Mesenteric fat pad (tissue), 1 donor: ENCODE measurements at places on chromosomes 7 and 10.
A peak's percentile ranks its signal among the peaks of the same experiment; 100 is the strongest.

DNA sequence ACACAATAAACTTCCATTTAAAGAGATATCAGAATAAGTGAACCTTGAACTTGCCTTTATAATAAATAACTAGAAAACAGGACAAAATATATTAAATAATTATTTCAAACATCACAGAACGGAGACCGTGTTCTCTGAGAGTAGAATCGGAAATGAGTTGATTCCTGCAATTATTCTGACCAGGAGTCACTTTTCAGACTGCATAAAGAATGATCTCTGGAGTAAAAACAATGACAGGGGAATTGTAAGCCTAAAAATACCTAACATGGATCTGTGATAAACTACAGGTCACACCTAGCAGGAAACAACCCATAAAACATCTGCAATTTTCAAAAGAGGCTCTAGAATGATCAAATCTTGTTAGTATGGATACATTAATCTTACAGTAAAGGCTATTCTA is 577.5 kb upstream of the SORCS1 start:
- no peak for DNase-seq

DNA sequence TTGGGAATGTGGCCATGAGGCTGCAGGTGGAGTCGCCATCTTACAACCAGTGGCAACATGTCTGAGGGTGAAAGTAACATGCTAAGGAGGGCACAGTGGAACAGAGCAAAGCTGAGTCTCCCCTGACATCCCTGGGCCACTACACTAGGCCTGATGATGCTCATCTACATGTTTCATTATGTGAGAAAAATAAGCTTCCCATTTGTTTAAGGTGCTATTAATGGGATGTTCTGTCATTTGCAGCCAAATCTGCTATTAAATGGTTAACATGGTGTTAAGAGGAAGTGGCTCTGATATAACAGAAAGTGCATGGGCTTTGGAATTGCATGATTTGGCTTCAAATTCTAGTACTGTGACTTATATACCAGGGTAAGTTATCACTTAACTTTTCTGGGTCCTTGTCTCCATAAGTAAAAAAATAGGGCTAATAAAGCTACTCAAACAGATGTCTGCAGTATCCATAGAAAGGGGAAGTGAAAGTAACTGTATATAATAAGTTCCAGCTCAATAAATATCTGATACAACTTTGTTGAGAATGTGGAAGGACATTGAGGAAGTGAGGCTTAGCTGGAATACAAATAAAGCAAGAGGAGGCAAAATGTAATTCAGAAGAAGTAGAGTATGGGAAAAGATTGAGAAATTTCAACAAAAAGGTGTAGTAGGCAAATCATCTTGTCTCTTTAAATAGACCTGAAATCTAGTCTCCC is 158.9 kb downstream of the RTKN2 start:
- no peak for DNase-seq

DNA sequence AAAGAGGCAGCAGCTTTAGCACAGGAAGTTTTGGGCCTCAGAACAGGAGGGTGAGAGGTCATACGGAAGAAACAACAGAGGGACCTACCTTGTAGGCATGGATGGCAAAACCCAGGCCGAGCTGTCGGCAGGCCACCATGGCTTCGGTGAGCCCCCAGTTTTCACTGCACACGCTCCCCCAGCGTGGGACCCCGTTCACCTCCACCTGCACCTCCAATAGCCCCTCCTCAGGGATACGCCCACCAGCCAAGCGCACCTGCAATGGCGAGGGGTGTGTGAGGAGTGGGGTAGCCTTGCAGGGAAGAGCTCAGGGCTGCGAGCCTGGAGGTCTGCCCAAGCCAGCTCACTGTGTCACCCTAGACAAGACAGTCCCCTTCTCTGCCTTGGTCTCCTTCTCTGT is 11.3 kb downstream of the LOXL4 start:
- no peak for DNase-seq

DNA sequence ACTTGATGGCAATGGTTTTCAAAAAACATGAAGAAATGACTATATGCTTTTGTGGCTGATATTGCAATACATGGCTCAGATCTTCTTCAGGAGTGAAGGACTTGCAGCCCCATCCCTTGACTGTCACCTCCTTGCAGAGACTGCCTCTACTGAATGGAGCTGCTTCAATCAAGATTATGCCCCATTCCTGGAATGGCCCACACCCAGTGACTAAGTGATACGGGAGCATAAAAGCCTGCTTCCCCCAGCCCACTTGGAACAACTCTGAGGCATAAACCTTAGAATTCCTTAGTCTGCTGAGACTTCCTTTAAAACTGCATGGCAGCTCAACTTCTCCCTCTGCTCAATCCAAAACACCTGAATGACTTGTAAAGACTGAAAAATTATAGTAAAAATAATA is 957.1 kb downstream of the SORCS3 start:
- no peak for DNase-seq

- no peak for DNase-seq
These were observed 144.9 kb downstream of the ELAPOR2 start for GRCh38 chr7:86914551-86914950.

DNA sequence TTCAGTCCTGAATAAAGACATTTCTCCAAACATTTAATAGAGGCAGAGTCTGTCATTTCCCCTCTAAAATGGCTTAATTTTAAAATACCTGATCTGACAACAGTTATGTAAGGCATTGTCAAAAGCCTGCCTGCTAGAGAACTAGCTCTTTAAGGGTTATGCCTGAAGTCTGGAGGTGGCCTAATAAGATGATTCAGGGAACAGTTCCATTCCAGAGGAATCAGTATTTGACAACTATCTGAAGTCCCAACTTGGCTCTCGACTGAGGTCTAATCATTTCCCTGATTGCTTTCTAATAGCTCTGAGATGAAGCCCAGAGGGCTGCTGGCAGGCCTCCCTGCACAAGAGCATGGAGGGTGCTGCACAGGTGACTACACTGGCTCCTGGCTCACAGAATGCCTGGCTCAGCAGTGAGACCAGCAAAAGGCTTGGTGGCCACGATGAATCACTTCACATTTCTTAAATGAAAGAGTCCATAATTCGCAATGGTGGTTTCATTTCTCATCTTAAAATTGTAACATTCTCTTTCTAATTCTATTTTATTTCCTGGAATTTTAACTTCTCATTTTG is 509.6 kb upstream of the POM121L12 start:
- DNase-seq: no peak

GRCh38 chr7:6221340-6222319 is 50.8 kb downstream of the CYTH3 start:
- no peak for DNase-seq

DNA sequence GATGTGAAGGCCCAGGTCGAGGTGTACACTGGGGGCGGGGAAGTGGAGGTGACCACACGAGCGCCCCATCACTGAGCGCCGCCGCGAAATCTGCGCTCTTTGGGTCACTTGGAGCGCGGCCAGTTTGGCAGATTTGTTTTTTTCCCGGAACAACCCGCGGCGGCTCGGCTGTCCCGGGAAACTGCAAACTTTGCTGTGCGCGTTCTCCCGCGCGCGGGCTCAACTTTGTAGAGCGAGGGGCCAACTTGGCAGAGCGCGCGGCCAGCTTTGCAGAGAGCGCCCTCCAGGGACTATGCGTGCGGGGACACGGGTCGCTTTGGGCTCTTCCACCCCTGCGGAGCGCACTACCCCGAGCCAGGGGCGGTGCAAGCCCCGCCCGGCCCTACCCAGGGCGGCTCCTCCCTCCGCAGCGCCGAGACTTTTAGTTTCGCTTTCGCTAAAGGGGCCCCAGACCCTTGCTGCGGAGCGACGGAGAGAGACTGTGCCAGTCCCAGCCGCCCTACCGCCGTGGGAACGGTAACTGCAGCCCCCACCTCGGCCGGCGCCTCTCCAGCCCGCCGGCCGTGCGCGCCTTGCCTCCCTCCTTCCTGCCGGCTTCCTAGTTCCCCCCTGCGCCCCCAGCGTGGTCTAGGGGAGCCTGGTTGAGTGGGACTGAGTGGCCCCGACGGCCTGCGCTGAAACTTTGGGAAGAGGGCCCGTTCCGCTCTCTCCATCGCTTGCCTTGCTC is at the start of gene CASP7:
TSS of gene CASP7 (plus strand) at position 450 of the 727 bp plus-strand sequence. CDS start 17,582 bp downstream, outside the sequence.
- peak; percentile 92 for DNase-seq

DNA sequence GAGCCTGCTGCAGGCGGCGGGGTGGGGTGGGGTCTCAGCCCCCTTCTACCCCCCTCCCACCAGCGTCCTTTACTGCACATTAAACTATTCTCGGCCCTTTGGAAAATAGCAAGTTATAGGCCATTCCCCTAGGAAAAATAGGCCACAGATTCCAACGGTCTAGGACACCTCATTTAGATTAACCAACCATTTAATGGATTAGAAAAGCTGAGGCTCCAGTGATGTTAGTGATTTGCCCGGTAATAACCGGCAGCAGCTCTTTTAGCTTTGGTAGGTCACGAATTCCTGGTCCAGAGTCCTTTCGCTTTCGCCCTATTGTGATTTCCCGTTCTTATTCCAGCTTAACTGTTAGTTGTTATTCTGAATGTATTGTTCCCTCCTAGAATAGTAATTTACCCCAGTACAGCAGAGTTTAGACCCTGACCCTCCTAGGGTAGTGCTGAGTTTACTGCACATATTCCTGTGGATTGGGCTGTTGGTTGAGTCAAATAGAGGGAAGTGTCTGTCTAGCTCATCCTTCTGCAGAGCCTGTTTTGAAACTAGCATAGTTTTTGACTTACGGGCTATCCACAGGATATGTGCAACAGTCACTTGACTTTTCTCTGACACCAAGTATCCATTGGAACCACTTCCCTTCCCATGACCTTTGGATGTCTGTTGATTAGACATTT is 754 bp downstream of the GSTO1 start:
- DNase-seq: no peak

- DNase-seq: no peak
These were observed 5.2 kb downstream of the CHN2 start for GRCh38 chr7:29199776-29200175.

DNA sequence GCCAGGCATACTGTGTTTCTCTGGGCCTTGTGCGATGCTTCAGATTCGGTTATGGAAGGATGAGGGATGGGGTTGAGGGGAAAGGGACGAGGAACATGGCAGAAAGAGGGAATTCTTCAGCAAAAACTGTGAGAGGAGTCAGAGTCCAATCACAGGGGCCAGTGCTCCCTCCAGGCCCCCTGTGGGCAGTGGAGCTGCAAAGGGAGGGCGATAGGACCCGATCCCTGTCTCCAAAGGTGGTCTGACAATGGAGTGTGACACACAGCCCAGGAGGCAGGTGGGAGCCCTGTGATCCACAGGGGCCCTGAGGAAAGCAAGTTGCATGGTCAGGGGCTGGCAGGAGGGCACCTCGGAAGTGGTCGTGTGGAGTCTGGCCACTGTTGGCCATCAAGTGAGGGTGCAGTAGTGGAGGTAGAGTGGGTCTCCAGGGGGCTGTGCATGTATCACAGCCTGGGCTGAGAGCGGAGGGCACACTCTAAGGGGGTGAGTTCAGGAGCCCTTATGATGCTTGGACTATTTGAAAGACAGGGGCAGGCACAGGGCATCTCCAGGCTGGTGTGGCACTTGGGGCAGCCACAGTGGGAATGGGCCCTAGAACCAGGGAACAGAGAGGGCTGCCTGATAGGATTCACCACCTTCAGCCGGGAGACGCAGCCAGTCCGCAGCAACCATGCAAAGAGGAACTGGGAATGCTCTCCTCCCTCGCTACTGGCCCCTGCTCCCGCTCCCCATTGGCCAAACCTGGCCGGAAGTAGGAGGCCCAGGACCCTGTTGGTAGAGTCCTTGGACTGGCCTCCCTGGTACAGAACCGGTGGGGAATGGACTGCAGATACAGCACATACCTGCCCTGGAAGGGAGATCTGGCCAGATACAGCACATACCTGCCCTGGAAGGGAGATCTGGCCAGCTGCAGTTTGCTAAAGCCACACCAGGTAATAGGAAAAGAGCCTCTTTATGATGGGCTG is 115.9 kb downstream of the ADCY1 start:
- peak; percentile 81 for DNase-seq

GRCh38 chr7:21916629-21917028 is 29.1 kb downstream of the CDCA7L start:
- DNase-seq: no peak

GRCh38 chr7:148156233-148156632 is 434.3 kb upstream of the C7orf33 start:
- no peak for DNase-seq

DNA sequence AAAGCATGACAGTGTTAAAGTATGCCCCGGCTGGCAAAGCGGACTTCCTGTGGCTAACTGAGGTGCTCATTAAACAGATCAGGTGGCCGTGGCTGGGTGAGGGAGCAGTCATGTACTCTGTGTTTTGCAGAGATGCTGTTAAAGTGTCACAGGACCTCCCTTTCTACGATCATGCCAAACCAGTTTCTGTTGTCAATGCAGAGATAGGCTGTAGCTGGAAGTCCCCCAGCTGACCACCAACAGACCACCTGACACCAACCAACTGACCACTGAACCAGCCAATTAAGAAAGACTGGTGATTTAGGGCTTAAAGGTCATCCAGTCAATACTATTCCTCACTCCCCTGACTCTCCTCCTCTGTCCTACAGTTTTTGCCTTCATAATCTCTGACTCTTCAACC is 431.1 kb upstream of the LRGUK start:
- DNase-seq: no peak

GRCh38 chr10:62744136-62744535 is 60.4 kb upstream of the ADO start:
- no peak for DNase-seq

- no peak for DNase-seq
These were observed 34.4 kb downstream of the ZC3HAV1 start for GRCh38 chr7:139075031-139075652.

DNA sequence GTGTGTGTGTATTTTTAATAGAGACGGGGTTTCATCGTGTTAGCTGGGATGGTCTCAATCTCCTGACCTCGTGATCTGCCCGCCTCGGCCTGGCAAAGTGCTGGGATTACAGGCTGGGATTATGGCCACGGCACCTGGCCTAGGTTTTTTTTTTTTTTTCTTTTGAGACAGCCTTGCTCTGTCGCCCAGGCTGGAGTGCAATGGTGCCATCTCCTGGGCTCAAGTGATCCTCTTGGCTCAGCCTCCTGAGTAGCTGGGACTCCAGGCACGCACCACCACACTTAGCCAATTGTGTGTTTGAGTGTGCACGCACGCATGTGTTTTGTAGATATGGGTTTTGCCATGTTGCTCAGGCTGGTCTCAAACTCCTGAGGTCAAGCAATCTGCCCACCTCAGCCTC is 629.8 kb downstream of the ETV1 start:
- no peak for DNase-seq

DNA sequence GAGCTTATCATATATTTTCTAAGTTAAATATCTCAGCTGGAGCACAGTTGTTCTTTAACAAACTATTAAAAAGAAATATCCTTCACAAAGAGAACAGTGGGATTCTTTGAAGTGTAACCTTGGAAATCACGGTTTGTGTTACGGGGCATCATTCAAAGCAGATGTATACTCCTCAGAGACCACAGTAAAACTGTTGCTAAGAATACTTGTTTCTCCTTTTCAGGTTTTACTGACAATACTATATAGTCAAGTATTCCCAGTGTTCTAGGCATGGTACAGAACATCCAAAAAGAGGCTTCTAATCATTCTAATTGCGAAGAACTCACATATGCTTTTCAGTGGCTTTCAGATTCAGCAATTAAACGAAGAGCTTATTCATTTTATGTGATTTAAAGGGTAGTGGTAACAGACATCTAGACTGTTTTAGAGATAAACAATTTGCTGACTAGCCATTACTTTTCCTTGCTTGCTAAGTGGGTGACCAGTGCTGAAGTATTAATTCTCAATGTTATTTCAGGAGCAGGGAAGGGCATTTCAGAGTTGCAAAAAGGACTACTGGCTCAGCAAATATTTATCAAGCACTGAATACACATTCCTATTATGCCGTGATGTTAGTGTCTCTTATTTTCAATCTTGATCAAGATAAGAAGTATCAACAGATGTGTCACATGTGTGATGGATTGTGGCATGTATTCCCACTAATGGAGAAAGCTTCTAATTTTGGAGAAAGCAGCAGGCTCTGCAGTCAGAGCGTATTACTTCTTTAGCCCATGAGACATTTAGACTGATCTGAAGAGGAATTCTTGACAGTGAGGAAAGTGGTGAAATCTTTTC is 236.8 kb downstream of the RNLS start:
- no peak for DNase-seq

- no peak for DNase-seq
These were observed 609.9 kb downstream of the DNAJB9 start for GRCh38 chr7:109179601-109180000.
